ENCODE measurements at places on chromosomes 11 and 22.

DNA sequence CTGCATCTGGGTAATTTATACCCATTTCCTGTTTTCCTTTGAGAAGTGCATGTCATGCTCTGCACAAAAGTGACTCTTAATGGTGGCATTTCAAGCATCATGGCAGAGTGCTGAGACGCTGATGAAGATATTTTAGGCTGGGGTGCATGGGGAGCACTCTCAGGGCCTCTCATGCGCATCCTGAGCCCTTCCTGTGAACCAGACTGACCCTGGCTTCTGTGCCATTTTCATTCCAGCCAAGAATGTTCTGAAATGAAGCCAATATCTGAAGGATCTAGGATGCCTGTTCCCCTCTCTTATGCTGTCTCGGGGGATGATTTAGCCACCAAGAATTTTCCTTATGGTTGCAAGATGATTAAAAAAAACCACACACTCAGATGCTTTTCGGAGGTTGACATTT lies 61.5 kb downstream of the MIAT start:
- no peak for DNase-seq

GRCh38 chr11:121967131-121967704 lies 148.8 kb downstream of the BLID start:
- DNase-seq = no peak

DNA sequence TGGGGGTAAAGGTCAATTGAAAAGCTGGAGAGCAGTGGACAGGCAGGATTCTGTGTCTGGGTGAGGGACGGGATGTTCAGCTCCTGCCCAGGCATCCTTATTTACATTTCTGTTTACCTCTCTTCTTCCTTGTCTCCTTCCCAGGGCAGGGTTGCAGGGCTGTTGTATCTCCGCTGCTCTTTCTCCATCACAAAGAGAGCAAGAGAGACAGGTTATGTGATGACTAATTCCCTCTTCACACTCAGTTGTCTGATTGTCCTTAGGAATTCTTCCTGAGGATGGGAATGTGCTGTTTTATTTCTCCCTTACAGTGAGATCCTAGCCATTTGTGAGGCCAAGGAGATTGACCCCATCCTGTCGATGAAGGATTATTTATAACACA lies 104.9 kb downstream of the VPREB1 start:
- no peak for DNase-seq

GRCh38 chr11:82731691-82732277 lies 1.9 kb downstream of the FAM181B start:
- no peak for DNase-seq

GRCh38 chr11:578276-579035 lies 2.2 kb downstream of the PHRF1 start:
- no peak for DNase-seq

GRCh38 chr11:68016161-68016903 lies 6.2 kb downstream of the ALDH3B1 start:
- no peak for DNase-seq

DNA sequence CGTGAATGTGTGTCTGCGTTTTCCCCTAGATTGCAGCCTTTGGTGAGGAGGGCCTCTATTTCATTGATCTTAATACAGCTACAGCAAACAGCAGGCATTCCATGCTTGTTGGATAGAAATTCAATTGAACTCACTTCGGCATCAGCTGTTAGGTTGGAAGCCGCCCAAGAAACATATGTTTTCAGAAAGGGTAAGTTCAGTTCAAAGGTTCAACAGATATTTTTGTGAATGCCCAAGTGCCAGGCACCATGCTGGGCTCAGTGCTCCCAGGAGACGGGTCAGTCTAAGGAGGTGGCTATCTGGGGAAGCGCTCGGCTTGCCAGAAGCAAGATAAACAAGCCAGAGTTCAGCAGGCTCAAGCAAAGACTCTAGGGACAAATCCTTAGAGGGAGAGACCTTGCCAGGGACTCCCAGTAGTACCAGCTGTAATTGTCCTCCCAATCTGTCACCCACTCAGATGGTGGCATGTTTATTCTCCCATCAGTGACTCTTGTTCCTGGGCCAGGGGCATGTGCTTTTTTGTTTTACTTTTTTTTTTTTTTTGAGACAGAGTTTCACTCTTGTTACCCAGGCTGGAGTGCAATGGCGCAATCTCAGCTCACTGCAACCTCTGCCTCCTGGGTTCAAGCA lies 64.5 kb upstream of the LARGE1 start:
- no peak for DNase-seq

DNA sequence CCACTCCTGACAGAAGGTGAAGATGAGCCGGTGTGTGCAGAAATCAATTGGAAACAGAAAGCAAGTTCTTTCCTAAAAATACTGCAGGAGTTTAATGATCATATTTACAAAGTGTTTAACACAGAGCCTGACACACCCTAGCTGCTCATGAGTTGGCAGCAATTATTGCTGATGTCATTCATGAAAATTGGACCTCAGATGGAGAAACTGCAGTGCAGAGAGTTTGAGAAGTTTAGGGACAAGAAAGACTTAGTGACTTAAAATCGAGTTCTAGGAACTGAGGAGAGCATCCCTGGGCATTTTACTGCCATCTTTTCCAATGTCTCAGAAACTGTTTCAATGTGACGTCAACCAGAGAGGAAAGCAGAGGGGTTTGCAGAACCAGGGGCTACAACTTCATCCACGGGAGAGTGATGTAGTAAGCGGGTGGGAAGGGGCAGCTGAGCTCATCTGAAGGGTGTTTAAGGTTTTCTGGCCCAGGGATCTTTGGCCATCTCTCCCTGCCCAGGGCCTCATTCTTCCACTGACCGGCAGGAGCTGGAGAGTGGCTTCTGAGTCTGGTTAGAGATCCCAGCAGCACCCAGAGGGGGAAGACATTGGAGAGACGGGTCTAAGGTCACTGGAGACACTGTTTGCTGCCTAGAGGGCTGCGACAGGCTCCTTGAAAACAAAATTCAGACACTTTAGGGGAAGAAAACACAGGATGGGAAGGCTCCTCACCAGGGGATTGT lies 21.1 kb upstream of the IGLL5 start:
- DNase-seq = no peak

DNA sequence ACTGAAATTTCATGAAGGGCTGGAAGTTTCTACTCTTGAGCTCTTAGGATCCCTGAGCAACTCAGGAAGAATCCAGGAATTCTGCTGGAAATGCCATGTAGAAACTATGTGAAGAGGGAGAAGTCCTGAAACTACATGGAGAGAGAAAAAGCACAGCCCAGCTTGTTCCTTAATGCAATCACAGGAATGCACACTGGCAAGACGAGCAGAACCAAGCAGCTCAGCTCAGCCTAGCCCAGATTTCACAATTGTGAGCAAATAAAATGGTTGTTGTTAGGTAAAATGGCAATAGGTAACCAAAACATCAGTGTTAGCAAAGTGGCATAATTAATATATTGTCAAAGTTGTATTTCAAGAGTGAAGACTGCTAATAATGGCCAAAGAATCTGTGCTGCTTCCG lies 28.1 kb downstream of the ZNF214 start:
- no peak for DNase-seq

DNA sequence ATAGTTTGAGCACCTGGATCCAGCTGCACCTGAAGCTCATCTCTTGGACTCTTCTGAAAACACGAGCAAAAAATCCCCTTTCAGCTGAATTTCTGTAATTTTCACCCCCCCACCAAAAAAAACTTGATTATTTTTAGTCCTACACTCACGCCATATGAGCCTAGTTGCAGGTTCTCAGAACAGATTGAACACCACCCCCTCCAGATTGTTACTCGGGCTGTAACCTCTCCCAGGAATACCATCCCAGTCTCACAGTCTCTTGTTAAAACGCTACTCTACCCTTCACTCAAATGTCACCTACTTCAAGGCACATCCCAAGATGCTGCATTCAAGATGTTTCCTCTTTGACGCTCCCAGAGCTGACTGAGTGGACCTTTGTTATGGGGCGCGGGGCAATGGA lies 96.3 kb upstream of the PRDM11 start:
- no peak for DNase-seq

- no peak for DNase-seq
Measured at GRCh38 chr11:65275906-65276305, 14.1 kb downstream of the POLA2 start.

GRCh38 chr11:1053121-1053901 lies 16.8 kb upstream of the MUC6 start:
- no peak for DNase-seq

GRCh38 chr11:31499576-31500178 lies 9.7 kb downstream of the IMMP1L start:
- DNase-seq = no peak

GRCh38 chr11:13260963-13261588 lies 16.5 kb upstream of the BMAL1 start:
- no peak for DNase-seq

GRCh38 chr11:78689101-78689500 lies 114.4 kb upstream of the NARS2 start:
- DNase-seq = no peak

DNA sequence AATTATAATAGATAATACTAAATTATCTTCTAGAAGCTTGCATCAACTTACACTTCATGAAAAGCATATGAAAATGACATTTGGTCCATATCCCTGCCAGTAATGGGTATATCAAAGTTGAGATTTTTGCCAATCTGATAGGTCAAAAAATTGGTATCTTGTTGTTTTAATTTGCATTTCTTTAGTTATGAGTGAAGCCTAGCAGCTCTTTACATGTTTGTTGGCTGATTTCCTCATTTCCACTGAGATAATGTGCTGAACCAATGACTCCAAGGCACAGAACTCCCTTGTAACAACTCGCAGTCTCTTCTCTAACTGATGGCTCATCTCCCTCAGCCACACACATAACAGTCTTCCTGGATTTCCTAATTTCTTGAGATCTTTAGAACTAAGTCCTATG lies 175.3 kb upstream of the SESN3 start:
- no peak for DNase-seq

GRCh38 chr11:119426142-119426541 lies 3.2 kb upstream of the THY1 start:
- DNase-seq = no peak

DNA sequence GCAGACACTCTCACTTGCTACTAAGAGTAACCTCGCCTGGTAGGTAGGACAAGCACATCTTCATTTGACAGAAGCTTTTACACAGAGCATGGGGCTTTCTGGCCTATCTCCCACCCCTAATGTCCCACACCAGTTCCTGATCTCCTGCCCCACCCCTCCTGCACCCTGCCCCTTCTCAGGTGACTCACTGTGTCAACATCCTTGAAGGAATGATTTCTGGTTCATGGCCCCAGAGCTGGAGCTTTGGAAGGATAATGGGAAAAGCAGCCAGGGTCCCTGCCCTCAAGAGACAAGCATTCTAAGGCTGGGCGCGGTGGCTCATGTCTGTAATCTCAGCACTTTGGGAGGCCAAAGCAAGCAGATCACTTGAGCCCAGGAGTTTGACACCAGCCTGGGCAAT lies 47.2 kb downstream of the LRFN4 start:
- no peak for DNase-seq

- DNase-seq = no peak
Measured at GRCh38 chr11:129443276-129443675, 67.6 kb downstream of the BARX2 start.

GRCh38 chr11:65287601-65288000 lies 25.8 kb downstream of the POLA2 start:
- no peak for DNase-seq

DNA sequence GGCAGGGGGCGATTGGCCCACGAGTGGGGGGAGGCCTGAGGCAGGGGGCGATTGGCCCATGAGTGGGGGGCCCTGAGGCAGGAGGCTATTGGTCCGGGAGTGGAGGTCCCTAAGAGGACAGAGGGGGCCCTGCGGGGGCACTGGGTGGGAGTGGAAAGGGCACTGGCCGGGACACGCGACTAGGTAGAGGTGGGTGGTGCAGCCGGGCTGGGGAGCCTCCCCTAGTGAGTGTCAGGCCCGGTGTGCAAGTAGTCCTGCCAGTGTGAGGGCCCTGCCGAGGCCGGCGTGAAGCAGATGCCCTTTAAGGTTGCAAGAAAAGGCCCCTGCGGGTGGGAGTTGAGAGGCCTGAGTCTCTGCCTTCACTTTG lies 909 bp upstream of the BRD1 start:
- DNase-seq = no peak
